ENCODE measurements at places on chromosomes 4 and X.

DNA sequence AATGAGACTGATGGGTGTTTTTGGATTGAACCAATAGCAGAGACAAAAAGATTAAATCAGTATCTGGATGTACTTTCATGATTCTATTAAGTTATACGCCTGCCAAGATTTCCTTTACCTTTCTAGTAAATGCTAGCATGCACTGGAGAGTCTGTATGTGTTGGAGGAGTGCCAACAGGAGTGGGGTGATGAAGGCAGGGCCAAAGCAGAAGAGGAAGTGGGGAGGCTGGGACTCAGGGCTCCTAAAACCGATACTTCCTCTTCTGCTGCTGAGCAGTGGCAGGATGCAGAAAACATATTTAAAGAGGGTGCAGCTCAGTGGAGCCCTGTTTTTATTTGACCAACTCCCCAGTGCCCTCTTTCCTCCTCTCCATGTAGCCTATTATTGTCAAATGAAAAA is 5.6 kb downstream of the CYSLTR1 start:
- DNase-seq: no peak

DNA sequence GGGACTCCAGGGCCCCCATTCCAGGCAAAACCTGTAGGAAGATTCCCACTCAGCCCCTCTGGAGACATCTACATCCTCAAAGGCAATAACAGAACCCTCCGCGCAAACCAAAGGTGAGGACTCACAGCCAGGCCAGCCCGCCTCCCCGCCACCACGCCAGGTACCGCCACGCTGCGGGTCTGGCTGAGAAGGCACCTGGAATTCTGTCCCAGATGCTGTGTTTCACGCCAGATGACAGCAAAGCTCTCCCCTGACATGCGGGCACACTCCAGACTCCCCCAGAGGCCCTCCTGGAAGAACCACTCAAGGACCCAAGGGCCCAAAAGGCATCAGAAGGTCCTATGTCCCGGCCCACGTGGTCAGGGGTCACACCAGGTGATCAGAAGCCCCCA is 59.6 kb downstream of the FAM53A start:
- DNase-seq: no peak

GRCh38 chr4:35228313-35228712 is 1016.0 kb downstream of the ARAP2 start:
- DNase-seq: no peak

- no peak for DNase-seq
These were observed 47.8 kb upstream of the CLNK start for GRCh38 chr4:10732235-10732913.

DNA sequence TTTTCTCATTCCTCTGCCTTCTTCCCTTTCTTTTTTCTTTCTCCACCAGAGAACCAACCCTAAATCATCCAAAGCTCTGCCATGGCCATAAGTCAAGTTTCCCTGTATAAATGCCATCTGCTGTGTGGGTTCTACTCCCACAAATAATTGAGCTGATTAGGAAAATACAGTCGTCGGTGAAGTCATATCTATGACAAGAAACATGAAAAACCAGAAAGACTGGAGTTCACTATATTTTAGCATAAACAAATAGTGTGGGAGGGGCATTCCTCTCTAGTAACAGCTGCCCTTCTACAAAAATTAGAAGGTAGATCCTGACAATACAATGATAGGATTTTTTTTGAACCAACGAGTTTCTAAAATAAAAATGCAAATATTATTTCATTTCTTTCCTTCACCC is 48.8 kb downstream of the SPOCK3 start:
- no peak for DNase-seq

DNA sequence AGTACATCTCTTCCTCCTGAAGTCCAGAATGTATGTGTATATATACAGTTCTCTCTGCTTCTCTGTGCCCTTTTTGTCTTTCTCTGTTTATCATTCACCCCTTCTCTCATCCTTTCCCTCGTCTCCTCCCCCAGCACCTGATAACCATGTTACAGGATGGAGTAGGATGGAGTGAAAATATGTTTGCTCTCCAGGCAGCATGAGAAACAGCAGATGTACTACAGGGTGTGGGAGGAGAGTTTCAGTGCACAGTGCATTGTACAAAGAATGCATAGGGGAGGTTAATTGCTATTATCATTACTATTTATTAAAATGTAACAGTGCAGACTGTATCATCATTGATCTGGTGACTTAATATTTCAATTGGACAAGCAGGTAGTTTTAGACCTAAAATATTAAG is 104.5 kb downstream of the MFAP3L start:
- DNase-seq: no peak

DNA sequence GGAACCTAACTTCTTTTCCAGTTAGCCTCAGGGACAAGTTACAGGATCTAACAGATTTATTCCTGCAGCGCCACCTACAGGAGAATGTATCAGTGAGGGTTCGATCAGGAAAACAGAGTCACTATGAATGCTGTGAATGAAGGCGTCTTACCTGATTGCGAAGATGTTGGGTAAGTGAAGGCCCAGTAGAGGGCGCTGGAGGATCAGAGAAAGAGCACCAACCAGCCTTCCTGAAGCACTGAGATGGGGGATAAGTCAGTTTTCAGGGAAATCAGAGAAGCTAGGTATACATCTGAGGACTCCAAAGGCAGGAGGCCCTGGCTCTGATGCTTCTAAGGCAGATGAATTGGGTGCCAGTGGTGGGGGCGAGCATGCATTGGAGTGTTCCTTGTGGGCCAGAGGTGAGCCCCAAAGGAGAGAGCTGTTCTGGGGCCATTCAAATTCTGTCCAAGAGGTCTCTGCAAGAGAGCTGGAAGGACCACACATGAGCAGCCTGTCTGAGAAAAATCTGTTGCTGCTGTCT is 169.9 kb upstream of the AADAT start:
- peak; percentile 71 for DNase-seq

GRCh38 chr4:9944431-9945425 is 76.6 kb downstream of the SLC2A9 start:
- no peak for DNase-seq

DNA sequence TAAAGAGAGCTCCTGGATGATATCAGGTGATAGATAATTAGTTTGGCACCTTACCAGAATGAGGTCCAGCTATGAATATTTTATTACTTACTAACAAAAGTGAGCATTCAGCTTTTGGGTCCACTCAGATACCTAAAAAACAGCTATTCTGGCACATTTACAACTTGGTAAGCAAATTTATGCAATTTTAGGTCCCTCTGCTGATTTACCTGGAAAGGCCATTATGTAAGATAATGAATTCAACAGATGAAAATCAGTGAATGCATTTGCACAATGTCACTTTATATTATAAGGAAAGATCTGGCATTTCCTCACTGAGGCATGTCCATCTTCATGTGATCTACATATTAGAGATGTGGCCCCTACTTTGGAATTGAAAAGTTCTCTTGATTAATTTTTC is 517.0 kb downstream of the SPRY1 start:
- DNase-seq: no peak

GRCh38 chr4:151067316-151067970 is 32.0 kb upstream of the RPS3A start:
- no peak for DNase-seq

GRCh38 chr4:99457676-99458075 is 22.5 kb upstream of the ADH7 start:
- no peak for DNase-seq

DNA sequence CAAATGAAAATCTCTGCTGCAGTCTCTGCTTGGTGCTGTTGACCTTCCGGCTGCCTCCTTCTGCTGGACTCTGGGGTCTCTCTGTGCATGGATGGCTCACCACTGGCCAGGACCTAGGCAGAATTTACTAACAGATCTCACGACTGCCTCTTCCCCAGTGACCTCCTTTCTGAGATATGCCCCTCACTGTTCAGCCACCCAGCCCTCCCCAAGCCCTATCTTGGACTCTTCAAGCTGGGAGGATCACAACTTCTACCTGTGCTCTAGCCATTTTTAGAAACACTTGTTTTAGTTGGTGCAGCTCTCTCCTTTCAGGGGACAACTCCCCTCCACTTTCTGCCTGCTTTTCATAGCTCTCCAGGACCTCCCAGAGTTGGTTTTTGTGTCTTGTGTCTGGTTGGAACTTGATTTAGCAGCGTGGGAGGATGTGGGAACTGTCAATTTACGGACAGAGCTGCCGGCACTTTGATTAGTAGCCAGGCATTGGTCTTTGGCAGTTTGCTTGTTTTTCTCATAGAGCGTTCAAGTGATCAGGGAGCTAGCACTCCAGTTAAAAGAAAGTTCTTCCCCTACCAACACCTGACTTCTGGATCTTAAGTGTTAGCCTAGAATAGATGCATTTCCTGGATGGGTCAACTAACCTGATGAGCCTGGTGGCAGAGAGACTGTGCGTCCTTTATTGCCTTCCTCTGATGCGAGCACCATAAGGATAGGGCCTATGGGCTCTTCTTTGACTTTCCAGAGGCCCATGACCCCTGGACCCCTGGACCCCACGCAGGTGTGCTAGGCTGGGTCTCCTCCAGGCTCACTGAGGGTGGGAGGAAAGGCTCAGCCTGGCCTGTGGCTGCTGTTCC is 6.5 kb downstream of the RGS12 start:
- DNase-seq: no peak

GRCh38 chr4:155972098-155972497 is 18.4 kb upstream of the CTSO start:
- DNase-seq: no peak

GRCh38 chr4:6988016-6988715 is 55.0 kb upstream of the TADA2B start:
- no peak for DNase-seq

DNA sequence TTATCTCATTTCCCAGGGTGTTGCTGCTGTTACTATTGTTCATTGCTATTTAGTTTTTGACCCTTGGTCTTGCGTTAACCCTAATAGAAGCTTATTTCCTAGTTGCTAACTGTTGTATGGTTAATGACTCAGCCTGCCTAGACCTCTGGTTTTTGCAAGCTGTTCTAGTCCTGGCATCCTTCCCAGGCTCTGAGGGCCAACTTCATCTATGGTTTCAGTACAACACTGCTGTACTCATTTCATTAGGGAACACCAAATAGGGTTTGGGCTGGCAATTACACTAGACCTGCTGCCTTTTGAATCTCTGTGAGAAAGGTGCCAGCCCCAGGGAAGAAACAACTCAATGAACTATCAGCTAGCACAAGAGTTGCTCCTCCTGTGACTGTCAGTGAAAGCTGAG is 59.6 kb downstream of the DCX start:
- no peak for DNase-seq

- DNase-seq: no peak
These were observed 15.7 kb upstream of the H2AZ1 start for GRCh38 chr4:99965674-99966350.

GRCh38 chr4:87651941-87652340 is 1.9 kb downstream of the DMP1 start:
- no peak for DNase-seq

DNA sequence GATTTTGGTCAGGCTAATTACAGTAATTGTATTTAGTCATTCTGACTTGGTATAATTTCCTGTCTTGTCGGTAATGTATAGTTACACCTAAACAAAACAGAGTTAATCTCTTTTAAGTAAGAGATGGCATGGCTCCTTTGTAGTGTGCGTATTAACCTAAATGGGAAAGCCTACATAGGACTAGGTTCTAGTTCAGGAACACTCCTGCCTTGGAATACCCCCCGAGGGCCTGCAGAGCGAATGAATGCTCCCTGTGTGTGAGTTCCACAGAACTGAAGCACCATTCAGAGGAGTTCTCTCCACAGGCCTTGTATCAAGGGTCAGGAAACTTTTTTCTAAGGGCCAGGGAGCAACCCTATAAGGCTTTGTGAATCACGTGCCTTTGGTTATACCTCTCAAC is 44.9 kb upstream of the STIM2 start:
- no peak for DNase-seq

DNA sequence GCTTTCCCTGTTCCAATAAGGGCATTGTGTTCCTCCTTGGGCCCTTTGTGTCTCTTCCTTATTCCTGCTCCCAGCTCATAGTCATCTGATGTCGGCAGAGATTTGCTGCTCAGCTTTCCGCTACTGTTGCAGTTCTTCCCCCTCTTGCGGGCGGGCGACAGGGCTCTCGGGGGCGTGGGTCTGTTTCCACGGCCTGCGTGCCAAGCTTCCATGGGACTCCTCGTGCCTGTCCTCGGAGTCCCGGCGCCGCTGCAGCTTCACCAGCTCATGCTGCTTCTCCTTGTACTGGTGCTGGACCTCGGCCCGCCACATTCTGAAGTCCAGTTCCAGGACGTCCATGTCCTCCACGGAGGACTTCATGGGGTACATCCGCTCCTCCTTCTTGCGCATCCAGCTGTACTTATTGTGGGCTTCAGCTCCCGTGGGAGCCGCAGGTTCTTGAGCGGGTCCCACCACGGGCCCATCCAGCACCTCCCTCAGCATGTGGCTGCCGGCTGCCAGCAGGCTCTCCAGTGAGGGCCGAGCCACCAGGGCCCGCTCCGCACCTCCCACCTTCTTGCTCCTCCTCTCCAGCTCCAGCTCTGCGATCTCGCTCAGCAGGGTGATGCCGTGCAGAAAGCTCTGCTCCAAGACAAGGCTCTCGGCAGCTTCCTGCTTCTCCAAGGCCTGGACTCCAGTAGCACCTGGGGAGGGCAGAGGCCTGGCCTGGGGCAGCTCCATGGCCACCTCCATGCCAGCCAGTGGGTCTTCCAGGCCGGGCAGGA is 74.1 kb upstream of the UCP1 start:
- no peak for DNase-seq

DNA sequence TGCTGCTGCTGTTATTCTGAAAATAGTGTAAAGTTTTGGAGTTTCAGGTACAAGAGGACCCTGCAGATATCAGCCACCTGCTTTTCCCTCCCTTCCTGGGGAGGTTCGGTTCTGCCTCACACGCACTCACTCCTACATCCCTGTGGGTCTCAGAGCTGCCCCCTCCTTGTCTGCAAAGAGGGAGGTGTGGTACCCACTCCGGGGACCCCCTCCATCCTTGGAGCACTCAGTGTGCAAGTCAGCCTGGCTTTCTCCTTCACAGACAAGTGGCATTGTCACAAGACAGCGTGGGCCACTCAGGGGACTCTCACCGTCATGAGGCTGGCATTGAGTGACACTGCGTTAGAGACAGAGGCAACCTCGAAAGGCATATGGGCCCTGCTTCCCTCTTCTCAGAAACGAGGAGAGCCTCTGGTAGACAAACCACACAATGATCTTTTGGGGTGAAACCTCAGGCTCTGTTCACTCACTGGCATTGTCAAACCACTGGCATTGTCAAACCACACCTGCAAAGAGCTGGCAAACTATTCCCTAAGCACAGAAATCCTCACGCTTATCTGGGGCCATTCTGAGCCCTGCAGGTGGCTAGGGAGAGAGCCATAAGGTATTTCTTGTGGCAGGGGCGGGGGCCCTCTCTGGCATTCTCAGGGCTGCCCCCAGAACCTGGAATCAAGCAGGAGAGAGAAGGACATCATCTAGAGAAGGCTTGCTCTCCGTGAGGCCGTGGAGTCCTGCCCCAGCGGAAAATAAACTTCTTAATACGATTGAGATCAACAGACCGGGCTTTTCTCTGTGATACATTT is 285.0 kb downstream of the SHOX start:
- no peak for DNase-seq

GRCh38 chr4:148097801-148098200 is 344.4 kb downstream of the NR3C2 start:
- DNase-seq: no peak

GRCh38 chr4:187608001-187608421 is 387.6 kb upstream of the ZFP42 start:
- no peak for DNase-seq

- DNase-seq: no peak
These were observed 10.4 kb upstream of the DRD5 start for GRCh38 chr4:9771034-9771433.
